LHCN-M2 (cell line): ENCODE measurements at places on chromosomes 5 and 9. TPM values are rescaled to one million over a fixed set of nuclear protein-coding genes. Genes with fewer than 3 reads are reported as not detected.
A peak's percentile ranks its signal among the peaks of the same experiment; 100 is the strongest.

- no peak for DNase-seq
These were observed 456.5 kb downstream of the CDH18 start for GRCh38 chr5:19531374-19531952.

- no peak for DNase-seq
These were observed 87.6 kb downstream of the MAMDC2 start for GRCh38 chr9:70131296-70131695.

DNA sequence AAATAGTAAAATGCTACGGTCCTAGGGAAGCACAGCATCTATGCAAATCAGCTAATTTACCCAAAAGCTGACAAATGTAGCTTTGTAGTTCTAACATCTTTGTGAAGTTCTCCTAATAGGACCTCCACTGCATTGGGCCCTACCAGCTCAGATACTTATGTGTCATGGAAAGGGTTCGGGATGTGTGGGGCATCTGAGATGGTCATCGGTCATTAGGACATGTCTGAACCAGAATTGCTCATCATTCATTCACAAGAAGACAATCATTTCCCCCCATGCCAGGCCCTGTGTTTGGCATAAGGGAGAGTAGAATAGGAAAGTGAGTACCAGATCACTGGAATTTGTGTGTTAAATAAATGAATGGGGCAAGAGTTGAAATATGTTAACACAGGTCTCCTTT lies 35.7 kb downstream of the PWWP2A start:
- DNase-seq = peak; percentile 76

TMEM171 gene
- total RNA-seq = 62.6 and 65.9 TPM in 2 replicates

DNA sequence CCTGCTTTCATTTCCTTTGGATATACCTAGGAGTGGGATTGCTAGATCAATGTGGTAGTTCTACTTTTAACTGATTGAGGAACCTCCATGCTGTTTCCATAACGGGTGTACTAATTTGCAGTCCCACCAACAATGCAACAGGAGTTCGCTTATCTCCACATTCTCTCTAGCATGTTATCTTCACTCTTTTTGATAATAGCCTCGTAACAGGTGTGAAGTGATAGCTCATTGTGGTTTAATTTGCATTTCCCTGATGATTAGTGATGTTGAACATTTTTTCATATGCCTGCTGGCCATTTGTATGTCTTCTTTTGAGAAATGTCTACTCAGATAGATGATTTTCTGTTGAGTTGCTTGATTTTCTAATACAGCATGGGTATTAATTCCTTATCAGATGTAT lies 142.2 kb downstream of the ZNF462 start:
- no peak for DNase-seq

WDR31 gene
- 0.51 and 0.69 TPM in 2 replicates for total RNA-seq

GRCh38 chr9:8012986-8013385 lies 213.4 kb upstream of the DMAC1 start:
- no peak for DNase-seq

ZBED3 gene
- 0.19 and 0.98 TPM in 2 replicates for total RNA-seq

- no peak for DNase-seq
These were observed 480 bp upstream of the PRDM12 start for GRCh38 chr9:130663977-130664250.

GRCh38 chr9:97721396-97721795 lies 24.3 kb upstream of the XPA start:
- no peak for DNase-seq

- no peak for DNase-seq
These were observed 32.6 kb upstream of the TTLL11 start for GRCh38 chr9:122125509-122126330.

- DNase-seq = no peak
These were observed 303.0 kb downstream of the PARP8 start for GRCh38 chr5:50969151-50970031.

DNA sequence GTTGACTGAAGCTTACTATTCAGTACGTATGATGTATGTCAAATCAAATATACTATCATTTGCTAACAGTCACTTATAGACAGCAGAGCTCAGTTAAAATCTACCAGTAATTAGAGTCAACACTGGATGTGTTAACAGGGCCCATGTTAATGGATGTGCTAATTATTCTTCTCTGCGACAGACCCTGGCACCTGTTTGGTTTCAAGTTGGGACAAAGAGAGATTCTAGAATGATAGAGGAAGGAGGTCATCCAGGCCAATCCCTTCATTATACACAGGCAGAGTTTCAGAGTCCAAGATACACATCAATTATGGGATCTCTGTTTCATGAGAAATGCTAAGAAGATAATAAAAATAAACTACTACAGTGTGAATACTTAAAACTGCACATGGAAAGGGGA lies 615.0 kb downstream of the ZNF608 start:
- no peak for DNase-seq

DNA sequence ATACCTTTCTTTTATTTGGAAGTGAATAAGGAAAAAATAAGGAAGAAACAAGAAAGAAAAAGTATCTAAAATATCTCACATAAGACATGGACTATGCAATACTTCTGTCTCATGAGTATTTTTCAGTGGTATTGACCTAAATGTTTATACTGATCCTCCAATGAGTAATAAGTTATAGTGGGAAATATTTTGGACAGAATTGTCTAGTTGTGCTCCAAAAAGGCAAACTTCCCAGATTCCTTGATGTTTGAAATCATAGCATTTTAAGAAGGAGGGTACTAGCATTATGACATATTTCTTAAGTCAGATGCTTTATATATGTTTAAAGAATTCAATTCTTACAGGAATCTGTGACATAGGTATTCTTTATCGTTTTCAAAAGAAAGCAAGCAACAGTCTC lies 34.5 kb upstream of the BASP1 start:
- no peak for DNase-seq

GRCh38 chr5:120124961-120125360 lies 339.1 kb upstream of the PRR16 start:
- DNase-seq = peak; percentile 63

- DNase-seq = peak; percentile 13
These were observed 155.8 kb upstream of the ZNF608 start for GRCh38 chr5:124902097-124902821.

GRCh38 chr5:112880219-112880964 lies 19.3 kb downstream of the SRP19 start:
- peak; percentile 19 for DNase-seq

DNA sequence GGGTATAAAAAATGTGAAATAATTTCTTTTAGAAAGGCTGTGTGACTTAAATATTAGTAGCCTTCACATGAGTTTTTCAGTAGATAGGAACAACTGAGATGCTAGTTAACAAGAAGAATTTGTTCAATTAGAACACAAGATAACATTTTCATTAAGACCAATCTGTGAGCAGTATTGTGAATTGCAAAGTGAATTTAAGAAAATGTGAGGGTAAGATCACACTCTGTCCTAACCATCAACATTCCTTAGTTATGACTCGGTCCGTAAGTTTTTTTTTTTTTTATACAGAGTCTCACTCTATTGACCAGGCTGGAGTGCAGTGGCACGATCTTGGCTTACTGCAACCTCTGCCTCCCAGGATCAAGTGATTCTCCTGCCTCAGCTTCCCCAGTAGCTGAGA lies 180.2 kb upstream of the EGFLAM start:
- DNase-seq = peak; percentile 55

DNA sequence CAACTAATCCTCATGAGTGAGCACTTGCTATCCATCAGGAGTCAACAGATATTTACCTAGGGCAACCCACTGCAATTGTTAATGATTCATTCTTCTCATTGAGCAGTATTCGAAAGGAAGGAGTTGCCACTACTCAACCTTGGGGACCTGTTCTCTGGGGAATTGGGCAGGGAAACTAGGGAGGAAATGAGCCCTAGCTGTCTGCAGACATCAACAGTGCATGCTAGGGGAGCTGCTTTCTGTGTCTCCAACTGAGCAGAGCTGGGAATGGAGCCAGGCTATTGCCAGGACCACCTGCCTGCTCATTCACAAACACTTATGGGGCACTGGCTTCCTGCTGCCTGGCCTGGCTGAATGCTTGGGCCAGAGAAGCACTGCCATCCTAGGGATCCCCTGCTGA lies 183.4 kb downstream of the TMEM38B start:
- DNase-seq = no peak

DNA sequence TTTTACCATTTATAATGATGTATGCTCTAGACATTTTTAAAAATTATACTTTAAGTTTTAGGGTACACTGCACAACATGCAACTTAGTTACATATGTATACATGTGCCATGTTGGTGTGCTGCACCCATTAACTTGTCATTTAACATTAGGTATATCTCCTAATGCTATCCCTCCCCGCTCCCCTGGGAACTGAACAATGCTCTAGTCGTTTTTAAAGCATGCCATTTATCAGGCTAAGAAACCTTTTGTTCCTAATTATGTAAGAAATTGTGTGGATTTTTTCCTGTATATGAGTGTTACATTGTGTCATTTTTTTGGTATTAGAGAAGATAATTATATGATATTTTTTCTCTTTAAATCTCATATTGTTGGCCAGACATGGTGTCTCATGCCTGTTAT lies 72.8 kb upstream of the SGCD start:
- no peak for DNase-seq

RACK1 gene
- 2,805 and 3,118 TPM in 2 replicates for total RNA-seq

- DNase-seq = peak; percentile 75
These were observed 5.2 kb downstream of the CEMIP2 start for GRCh38 chr9:71762900-71763653.

- no peak for DNase-seq
These were observed 243.0 kb upstream of the PTPRD start for GRCh38 chr9:10855847-10856246.

PCDHB4 gene
- 1.8 and 1.9 TPM in 2 replicates for total RNA-seq

DNA sequence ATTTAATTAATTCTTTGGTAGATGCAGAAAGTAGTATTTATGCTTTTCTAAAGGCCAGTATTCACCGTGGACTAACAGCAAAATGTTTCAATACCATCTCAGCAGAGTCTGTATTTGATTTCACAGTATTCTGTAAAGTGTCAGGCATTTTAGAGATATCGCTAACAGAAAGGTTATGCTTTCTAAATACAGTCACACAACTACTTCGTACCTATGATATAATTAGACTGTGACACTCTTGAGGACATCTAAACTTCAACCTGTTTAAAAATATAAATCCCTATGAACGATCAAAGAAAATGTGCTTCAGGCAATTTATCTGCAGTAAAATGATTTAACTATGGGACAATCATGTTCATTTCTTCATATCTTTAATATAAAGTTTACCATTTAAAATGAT lies 41.7 kb upstream of the JAK2 start:
- DNase-seq = no peak

DNA sequence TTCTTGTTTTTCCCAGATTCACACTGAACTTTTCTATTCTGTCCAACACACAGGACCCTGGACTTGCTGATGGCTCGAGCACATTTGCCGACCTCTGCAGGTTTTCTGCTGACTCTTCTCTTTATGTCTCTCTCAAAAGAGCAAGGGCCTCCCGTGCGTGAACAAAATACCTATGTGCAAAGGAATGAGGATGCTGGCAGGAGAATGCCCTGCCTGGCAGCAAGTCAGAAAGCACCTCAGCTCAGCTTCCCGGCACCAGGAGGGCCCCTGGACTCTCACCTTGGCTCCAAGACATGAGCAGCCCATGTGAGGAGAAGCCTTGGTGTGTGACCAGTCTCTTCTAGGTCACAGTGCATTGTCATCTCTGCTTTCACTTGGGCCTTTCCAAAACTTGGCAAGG lies 36.1 kb downstream of the PAPPA start:
- no peak for DNase-seq

GRCh38 chr5:36950586-36951457 lies 74.3 kb downstream of the NIPBL start:
- peak; percentile 55 for DNase-seq
